ENCODE measurements at places on chromosomes 6 and 20. TPM values are rescaled to one million over a fixed set of nuclear protein-coding genes. Genes with fewer than 3 reads are reported as not detected.

DNA sequence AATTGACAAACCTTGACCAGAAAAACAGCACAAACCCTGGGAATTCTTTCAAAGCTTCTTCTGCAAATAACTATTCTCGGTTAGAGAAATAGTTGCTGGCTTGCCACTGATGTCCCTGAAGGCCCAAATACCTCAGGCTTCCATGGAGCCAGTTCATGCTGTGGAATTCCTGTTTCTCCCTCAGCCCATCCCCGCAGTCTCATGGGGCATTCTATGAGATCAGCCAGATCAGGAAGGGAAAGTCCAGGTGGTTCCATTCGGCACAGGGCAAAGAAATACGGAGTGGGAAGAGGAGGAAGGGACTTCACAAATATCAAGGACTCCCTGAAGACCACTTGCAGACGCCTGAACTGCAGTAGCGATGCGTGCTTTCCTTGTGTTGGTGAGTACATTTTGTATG is 63.3 kb downstream of the MYLK4 start:
- DNase-seq, result no peak

GRCh38 chr6:143941852-143942627 is 66.0 kb downstream of the PLAGL1 start:
- peak; percentile 51 for DNase-seq

DNA sequence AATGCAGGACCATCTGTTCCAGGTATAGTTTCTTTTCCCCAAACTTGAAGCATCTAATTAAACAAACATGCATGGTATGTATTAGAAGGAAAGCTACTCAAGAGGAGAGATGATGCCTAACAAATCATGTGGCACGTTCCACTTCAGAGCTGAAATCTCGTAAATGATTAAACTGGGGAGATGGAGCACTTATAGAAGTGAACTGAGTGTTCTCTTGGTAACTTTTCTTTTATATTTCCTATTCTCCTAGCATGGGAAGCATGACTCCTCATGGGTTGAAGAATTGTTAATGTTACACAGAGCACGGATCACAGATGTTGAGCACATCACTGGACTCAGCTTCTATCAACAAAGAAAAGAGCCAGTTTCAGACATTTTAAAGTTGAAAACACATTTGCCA is 61.1 kb downstream of the CCN2 start:
- no peak for DNase-seq

GRCh38 chr20:4891997-4892396 is 109.3 kb downstream of the SLC23A2 start:
- no peak for DNase-seq

- no peak for DNase-seq
Measured at GRCh38 chr6:139337830-139338229, 36.6 kb downstream of the CITED2 start.

DNA sequence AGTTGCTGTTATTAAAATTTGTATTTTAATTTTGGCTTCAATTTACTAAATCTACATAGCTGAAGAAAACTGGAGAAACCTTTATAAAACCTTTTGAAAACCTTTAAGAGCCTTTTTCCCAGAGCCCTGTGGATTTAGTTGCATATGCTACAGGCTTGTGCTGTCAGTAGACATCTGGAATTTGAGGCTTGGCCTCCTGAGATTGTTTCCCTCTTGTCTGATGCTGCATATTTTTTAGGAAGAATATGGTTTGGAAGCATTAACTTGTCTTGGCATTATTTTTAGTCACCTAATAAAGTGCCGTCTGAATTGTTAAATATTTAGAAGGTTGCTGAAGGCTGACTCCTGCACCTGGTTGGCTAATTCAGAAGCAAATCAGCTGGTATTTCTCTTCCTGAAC is 369.4 kb downstream of the UTRN start:
- DNase-seq, result no peak

GRCh38 chr6:136173519-136174507 is 76.3 kb downstream of the MTFR2 start:
- DNase-seq, result peak; percentile 50

- no peak for DNase-seq
Measured at GRCh38 chr20:18852318-18852717, 38.7 kb downstream of the SCP2D1 start.

DNA sequence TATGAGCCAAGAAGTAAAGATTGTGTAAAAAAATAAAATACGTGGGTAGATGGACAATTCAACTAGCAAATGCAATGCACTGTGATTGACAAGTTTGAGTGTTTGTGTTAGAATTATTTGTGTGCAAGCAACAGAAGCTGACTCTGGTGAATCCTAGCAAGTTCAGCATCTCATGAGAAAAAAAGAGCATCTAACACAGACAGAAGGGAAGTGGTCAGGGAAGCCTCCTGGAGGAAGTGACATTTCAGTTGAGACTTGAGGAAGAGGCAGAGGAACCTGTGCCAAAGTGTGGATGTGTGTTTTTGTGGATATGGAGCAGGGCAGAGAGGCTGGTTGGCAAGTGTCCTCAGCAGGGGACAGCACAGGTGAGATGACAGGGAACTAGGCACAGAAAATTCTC is 248.7 kb downstream of the ZNF217 start:
- no peak for DNase-seq

SPATS1 gene
- total RNA-seq, result not detected

SLC17A2 gene
- total RNA-seq, result 27.6 TPM

SIRPB1 gene
- 0.40 TPM for total RNA-seq

ME1 gene
- 13.7 TPM for total RNA-seq

THBD gene
- 2.2 TPM for total RNA-seq

GPRC6A gene
- total RNA-seq, result not detected

TFAP2A gene
- 0.45 TPM for total RNA-seq

C20orf141 gene
- not detected for total RNA-seq
